Fibroblast of skin of right quadriceps (primary cell): ENCODE measurements at places on chromosomes 2 and 18.

- DNase-seq = no peak
Measured at GRCh38 chr2:201008296-201008829, 44.9 kb upstream of the ORC2 start.

DNA sequence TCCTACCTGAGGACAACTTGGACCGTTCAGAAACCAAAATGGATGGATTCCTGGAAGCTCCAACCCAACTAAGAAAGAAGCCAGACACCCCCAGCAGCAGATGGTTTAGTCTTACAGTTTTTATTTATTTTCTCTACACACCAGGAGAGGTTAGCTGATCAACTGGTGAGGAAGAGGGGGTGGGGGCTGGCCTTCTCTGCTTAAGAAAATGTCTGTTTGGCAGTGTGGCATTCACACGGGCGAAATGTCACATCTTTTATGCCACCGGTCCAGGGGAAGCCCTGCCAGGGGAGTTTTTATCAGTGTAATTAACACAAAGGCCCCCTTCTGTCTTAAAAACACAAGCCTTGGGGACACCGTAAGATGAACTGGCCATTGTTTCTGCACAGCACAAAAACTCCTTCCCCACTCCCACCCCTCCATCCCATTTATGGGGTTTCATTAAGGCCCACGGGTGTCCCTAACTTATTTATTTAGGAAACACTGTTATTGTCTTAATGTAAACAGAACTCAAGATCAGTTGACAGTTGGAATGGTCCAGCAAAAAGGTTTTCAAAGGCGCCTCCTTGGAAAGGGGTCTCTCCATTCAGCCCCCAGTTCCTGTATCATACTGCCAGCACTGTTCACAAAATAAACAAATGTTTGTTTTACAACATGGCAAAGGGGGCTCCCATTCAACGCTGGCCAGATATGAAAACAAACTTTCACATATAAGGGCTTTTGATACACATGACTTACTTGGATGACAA, 217.0 kb downstream of the C1D start:
- no peak for DNase-seq

DNA sequence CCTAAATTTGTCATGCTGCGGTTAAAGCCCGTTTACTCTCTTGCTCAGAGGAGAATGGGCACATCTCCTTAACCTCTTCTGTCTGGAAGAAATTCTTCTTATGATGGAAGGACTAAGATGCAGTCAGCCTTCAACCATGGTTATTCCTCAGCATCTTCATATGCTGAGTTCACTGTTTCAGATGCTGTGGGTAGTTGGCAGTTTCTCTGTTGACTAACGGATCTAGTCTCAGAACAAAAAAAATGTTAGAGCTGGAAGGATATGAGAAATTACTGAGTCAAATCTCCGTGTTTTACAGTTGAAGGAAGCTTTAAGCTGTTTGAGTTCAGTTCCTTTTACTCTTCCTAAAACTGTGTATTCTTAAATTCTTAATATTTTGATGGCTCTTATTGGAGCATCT, 43.6 kb upstream of the PGAP1 start:
- DNase-seq = no peak

- no peak for DNase-seq
Measured at GRCh38 chr2:200596774-200597570, 11.2 kb downstream of the AOX1 start.

GRCh38 chr2:66490588-66491001, 55.7 kb downstream of the MEIS1 start:
- DNase-seq = peak; percentile 28

DNA sequence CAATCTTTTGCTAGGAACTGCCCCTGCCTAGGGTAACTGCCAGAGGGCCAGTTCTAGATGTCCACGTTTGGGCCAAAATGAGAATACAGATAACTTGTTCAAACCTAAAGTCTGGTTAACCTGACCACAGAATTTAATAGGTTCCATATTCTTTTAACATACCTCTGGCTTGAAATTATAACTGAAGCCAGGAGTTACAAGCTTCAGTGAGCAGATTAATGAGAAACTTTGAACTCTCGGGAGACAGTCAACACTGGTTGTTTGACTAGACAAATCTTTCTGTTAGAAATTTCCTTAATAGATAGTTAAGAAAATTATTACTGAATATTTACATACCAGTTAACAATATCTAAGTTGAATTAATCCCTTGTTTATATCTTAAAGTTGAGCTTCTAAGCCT, 110.0 kb upstream of the KLF7 start:
- no peak for DNase-seq

DNA sequence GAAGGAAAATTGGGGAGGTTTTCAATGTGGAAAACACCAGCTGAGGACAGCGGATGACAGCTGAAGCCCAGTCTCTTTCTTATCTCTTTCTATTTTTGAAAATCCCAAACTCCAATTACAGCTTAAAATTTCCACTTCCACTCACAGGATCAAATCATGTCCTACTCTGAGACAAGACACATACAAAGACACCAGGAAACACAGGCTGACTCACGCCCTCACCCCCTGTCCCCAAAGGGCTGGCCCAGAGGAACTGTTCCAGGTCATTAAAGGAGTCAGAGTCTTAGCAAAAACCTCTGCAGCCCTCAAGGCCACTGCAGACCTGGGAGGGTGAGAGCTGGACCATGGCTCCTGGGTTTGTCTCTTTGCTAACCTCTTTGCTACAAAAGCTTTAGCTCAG, 143.1 kb upstream of the CAPN13 start:
- no peak for DNase-seq

GRCh38 chr2:55934337-55934736, 10.8 kb upstream of the EFEMP1 start:
- no peak for DNase-seq

DNA sequence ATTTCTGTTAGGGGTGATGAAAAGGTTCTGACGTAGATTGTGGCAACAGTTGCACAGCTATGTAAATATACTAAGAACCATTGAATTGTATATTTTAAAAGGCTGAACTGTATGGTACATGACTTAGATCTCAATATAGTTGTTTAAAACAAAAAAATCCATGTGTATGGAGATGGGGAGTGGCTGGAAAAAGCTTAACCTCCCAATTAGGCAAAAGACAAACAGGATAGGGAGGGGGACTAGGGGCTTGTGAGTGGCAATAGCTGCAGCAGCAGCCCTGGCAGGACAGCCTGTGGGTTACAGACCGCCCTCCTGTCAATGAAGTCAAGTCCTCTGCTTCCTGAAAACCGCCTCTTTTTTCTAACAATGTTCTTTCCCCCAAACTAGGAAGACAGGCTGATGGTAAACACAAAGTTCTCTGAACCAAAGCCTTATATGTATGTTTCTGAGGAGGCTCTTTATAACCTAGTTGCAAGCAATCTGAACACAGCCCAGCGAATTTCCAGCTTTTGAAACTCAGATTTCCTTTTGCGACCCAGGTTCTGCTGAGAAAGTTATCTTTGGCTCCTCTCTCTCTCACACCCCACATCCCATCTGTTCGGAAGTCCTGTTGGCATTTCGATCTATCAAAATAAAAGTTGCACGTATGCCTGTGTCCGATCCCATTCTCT, 10.3 kb downstream of the ATP8B1 start:
- DNase-seq = no peak

DNA sequence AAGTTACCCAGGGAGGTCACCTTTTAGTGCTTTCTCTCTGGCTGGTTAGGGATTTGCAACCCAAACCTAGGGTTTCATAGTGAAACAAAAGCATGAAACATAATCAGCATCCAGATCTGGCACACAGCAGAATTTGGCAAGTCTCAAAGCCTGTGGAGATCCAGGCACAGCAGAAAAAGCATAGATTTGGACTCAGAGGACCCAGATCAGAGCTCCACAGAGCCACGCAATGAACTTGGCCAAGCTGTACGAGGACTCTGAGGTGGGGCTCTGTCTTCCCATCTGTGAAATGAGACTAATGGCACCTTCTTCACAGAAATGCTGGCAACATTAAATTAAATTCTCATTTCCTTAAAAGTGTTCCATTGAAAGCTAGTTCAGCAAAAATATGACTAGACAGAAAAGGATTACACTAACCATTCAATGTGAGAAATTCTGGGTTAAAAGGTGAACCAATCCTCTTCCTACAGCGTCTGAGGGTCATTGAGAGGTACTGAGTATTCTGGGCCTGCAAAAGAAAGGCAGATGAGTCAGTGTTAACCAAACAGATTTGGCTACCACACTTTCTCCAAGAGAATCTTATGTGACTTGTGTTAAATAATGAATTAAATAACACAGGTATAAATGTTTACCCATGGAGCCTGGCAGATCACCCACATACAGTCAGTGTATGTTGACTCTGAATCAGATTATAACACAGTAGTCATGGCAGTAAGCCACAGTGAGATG, 266.3 kb downstream of the MREG start:
- DNase-seq = no peak

DNA sequence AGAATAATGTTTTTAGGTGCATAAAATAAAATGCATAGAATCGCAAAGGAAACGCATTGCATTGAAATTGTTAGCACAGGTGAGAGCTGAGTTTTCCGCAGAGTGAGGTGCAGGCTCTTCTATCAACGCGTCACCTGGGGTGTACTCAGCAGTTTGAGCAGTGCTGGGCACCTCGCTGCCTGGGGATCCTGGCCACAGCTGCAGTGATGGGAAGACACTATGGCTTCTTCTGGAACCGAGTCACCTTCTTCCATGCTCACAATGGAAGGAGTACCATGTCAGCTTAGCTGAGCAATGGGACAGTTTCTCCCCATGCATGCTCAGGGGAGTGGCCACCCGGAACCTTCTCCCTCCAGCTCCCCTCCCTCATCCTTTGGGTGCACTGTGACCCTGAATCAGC, 95.4 kb upstream of the OTOS start:
- no peak for DNase-seq

DNA sequence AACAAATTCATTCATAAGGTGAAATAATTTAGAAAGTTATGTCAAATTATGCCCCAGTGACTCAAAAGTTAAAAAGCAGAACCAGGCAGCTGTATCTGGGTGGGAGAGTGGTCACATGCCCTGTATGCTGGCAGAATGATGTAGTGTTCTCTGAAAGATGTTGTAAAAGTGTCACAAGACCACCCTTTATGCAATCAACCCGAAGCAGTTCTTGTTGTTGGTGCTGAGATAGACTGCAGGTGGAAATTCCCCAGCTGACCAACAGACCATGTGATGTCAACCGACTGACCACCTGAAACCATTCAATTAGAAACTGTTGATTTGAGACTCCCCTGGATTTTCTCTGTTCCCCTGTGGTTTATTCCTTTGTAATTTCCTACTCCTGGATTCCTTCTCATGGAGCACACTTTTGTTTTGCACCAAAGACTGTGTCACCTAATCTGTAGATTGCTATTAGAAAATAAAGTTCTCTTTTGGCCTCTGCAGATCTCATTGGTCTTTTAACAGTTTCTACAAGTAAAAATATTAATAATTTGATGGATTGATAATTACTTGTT, 1341.3 kb upstream of the LRRTM1 start:
- no peak for DNase-seq

DNA sequence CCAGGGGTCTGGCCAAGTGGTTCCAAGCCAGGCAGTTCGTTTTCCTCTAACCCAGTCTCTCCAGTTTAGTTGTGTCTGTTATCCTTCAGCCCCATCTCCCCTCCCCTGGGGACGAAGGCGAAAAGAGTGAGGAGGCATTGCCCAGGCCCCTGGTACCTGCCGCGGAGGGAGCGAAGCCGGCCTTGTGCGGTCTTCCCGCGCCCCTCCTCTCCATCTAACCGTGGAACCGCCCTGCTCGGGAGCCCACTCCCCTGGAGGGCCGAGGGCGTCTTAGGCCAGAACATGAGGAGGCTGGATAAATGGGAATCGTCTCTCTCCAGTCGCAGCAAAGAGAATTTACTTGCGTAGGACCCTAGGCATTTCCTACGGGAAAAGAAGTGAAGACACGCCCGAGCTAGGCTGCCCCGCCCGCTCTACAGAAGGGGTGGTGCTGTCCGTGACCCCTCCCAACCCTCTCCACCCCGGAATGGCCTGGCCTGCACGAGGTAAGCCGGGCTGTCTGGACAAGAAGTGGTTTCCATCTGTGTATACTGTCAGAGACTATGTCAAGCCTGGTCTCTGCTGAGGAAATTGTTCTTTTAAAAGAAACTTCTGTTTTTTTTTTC, 156.2 kb downstream of the MIB1 start:
- DNase-seq = no peak

GRCh38 chr2:9952856-9953503, 1.5 kb downstream of the GRHL1 start:
- no peak for DNase-seq

- no peak for DNase-seq
Measured at GRCh38 chr2:107473150-107473549, 353.5 kb upstream of the RGPD4 start.

GRCh38 chr2:236703373-236703709, 133.7 kb downstream of the ACKR3 start:
- DNase-seq = no peak

DNA sequence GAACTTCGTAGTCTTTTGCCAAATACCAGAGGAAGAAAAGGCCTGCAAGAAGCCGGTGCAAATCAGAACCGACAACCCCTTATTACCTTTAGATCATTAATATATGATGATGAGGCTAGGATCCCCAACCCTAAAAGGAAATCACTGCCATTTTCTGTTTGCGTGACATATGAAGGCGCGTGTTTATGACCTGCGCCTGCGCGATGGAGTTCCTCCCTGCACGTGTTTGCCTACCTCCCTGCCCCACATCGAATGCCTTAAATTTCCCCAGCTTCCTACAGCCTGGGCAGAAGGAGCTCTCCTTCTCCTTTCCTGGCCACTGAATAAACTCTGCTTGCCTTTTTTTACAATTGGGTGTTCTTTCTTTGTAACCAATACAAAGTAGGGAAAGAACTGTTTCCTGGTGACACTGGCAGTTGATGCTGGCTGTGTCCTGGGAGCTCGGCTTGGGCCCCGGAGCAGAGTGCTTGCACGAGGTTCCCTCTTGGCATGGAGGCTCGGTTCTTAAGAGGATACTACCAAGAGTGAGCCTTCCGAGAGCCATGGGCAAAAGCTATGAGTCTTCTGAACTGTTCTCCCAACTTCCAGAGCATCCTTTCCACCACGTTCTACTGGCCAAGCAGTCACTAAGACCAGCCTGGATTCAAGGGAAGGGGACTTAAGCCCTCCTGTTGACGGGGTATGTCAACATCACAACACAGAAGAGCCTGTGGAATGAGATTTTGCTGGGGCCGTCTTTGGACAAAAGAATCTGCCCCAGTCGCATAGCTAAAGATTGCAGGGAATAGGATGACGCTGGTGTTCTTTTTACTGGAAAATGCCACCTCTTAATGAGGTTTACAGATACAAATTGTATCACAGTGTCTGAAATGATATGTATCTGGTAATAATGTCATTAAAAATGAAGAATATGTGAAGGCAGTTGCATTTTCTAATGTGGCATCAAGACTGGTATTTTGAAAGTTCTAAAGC, 179.8 kb downstream of the SH3BP4 start:
- no peak for DNase-seq
